NCI-H526 treated with DMSO at 0.1 percent for 48 hours (cell line): ENCODE measurements at places on chromosomes 4 and X.

- DNase-seq = no peak
Measured at GRCh38 chrX:46792810-46793188, 33.9 kb upstream of the SLC9A7 start.

DNA sequence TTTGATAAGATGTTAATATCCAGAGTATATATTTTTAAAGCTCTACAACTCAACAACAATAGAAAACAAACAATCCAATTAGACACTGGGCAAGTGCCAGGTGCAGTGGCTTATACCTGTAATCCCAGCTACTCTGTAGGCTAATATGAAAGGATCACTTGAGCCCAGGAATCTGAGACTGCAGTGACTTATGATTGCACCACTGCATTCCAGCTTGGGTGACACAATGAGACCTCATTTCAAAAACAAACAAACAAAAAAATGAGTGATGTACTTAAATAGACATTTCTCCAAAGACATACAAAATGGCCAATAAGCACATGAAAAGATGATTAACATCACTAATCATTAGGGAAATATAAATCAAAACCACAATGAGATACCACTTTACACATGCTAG, 356.8 kb upstream of the PCDH10 start:
- DNase-seq = no peak

DNA sequence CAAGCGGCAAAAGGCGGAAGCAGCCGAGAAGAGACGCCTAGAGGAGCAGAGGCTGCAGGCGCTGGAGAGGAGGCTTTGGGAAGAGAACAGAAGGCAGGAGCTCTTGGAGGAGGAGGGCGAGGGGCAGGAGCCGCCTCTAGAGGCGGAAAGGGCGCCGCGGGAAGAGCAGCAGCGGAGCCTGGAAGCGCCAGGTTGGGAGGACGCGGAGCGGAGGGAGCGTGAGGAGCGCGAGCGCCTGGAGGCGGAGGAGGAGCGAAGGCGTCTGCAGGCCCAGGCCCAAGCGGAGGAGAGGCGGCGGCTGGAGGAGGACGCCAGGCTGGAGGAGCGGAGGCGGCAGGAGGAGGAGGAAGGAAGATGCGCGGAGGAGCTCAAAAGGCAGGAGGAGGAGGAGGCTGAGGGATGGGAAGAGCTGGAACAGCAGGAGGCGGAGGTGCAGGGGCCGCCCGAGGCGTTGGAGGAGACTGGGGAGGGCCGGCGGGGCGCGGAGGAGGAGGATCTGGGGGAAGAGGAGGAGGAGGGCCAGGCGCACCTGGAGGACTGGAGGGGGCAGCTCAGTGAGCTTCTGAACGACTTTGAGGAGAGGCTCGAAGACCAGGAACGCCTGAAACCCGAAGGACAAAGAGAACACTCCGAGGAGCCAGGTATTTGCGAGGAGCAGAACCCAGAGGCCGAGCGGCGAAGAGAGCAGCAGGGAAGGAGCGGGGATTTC, 72.9 kb downstream of the AASDH start:
- no peak for DNase-seq

GRCh38 chr4:146040623-146041022, 102.0 kb upstream of the ZNF827 start:
- no peak for DNase-seq

- no peak for DNase-seq
Measured at GRCh38 chrX:40207626-40208025, 109.9 kb upstream of the BCOR start.

DNA sequence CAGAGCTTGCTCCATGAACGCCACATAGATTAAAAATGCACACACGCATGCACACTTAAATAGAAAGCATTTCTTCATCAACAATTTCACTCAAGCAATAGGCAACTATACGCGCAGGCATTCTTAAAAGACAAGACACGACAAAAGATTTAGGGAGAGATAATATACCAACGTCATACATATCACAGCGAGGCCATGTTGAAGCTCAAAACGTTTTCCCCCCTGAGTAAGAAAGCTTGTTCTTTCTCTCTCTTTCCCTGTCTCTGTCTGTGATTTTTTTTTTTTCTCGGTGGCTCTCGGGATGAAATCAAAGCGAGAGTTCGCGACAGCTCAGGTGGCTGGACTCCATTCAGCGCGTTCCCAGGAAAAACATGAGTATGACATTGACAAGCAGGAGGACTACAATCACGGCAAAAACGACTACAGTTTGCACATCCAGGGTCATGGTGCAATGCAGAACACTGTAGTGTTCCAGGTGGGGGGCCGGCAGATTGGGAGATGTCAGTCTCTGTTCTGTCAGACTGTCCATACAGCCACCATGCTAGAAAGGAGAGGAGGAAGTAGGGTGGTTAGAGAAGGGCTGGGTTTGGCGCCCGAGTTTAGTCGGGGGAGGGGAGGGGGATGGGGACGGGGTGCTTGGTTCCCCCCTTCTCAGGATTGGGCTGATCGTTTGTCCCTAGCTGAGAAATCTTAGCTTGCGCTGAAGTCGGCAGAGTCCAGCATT, 30.7 kb downstream of the ARHGEF9 start:
- peak; percentile 14 for DNase-seq

GRCh38 chr4:107931775-107932321, 499 bp downstream of the CYP2U1 start:
- DNase-seq = peak; percentile 58

- DNase-seq = peak; percentile 19
Measured at GRCh38 chr4:64584981-64585557, 175.8 kb upstream of the TECRL start.

GRCh38 chr4:113828702-113829101, 67.2 kb upstream of the CAMK2D start:
- DNase-seq = no peak

DNA sequence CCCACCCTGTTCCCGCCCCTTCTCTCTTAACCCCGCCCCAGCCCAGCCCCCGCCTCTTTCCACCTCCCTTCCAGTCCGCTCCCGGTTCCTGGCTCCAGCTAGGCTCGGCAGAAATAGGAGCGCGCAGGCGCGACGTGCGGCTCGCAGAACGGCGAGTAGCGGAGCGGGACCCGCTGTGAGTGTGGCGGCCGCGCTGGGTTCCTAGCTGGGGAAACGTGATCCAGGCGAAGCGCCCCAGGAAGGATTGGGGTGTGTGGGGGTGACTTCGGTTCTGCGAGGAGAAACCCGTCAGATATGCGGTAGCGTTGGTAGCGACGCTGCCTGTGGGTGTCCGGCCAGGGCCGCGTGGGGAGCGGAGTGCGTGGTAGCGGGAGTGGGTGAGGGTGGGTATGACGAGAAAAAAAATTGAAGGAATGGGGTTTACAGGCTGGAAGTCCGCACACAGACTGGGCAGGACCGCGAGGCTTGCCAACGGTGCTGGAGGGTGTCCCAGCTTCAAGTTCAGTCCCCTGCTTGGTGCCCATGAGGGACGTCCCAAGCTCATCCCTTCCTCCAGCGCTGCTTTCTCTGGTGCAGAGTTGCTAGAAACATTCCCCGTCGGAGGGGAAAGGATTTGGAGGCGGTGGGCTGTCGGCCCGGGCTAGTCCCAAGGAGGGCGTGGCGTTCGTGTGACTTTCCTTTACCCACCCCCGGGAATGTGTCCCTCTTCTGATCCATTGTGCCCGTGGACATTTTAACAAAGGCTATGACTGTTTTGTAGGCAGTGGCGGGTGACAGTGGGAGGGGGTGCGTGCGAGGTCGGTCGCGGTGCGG, at the start of gene PRRG1:
Gene PRRG1, plus strand, starts transcription at position 144 of the 813 bp plus-strand sequence. CDS start 56,886 bp downstream, outside the sequence.
- DNase-seq = peak; percentile 83

DNA sequence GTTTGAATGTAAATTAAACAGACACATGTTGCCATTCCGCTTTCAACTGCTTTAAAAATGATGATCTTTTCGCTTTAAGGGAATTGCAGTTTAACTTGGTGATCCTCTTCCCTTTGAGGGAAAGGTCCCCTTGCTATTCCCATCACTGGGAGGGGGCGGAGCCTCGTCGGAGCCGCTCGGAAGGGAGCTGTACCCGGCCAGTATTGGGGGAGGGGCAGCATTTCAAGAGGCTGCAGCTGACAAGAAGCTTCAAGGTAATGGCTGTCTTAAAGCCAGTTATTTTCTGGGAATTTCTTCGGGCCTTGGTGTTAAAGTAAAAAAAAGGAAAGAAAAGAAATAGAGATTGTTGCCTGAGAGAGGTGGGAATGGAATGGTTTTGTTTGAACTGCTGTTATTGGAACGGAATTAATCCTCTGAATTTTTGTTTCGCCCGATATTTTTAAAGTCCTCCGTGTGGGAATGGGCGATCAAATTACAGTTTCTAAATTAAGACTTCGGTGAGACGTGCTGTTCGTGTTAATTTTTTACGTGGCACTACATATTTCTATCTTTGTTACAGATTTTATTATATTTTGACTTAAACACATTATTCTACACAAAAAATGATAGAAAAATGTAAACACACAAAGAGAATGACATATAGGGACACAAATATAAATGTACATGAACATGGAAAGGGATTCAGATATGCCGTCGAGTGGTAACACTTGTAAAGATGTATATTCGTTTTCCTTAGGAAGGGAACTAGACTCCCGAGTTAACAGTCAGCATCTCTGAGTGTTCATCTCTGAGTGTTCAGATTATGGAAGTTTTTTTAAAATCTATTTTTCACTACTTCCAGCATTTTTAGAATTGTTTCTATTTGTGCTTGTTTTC, 9.2 kb downstream of the PWWP3B start:
- peak; percentile 30 for DNase-seq

GRCh38 chr4:73619346-73619745, 890 bp downstream of the RASSF6 start:
- DNase-seq = peak; percentile 69

DNA sequence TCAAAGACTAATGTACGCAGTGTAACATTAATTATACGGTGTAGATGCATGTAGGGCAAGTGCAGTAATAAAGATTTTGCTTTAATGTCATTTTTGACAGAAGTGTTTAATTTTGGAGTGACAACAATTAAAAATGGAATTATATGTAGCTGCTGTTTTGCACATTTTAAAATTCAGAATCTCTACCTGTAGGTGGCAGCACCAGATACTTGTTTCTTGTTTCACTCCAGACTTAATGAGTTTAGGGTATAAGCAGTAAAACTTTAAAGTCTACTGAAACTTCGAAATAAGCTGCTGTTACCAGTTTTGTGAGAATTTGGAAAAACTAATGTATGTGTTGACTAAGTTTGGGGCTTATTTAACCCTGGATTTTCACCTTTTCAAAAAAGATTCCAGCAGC, 144.9 kb downstream of the POLA1 start:
- no peak for DNase-seq

DNA sequence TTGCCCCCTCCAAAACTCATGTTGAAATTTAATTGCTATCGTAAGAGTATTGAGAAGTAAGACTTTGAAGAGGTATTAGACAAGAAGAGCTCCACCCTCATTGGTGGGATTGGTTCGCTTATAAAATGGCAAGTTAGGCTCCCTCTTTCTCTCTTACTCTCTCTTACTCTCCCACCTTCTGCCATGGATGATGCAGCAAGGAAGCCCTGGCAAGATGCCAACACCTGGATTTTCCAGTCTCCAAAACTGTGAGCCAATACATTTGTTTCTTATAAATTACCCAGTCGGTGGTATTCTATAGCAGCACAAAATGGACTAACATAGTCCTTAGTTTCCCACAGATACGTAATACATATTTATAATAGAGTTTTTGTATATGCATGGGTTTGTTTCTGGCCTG, 119.4 kb downstream of the DDIT4L start:
- no peak for DNase-seq

GRCh38 chr4:141524116-141524515, 112.3 kb upstream of the IL15 start:
- no peak for DNase-seq

DNA sequence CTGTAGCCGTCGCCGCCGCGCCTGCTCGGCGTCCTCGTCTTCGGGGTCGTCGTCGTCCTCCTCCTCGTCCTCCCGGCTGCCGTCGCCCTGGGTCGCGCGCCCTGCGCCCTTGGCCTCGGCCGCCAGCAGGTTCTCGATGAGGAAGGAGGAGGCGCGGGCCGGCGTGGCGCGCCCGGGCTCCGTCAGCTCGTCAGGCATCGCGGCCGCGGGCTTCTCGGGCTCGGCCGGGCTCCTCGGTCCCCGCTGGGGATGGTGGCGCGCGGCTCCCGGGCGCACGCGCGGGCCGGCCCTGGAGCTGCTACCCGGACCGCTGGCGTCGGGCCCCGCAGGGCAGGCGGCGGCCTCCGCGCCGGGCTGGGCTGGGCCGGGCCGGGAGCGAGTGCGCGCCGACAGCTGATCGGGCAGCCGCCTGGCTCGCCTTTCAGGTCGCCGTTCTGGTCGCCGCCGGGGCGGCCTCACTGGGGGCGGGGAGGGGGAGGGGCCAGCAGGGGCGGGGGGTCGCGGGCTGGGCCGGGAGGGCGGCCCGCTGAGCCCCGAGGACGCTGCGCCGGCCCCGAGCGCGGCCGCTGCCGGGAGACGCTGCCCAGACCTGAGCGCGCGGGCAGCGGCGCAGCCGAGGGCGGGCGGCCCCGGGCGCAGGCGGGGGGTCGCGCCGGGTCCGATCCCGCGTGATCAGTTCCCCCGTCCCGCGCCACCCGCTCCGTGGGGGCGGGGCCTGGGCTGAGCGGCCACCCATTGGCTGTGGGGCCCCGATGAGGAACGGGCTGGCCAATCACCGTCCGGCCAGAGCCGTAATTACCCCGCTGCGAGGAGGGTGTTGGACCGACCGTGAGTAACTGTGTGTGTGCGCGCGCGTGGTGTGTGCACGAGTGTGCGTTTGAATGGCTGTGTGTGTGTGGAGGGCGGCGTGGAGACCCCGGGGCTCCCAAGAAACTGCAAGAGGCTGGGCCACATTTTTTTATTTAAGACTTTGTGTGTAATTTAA, at the start of gene HMX1:
Gene HMX1, minus strand, starts transcription at position 423 of the 985 bp plus-strand sequence. Its CDS starts 225 bp downstream, at position 198.
- DNase-seq = no peak
